Esophagus squamous epithelium (tissue), 5 donors: ENCODE measurements at places on chromosomes 12 and 14. TPM values are rescaled to one million over a fixed set of nuclear protein-coding genes. Genes with fewer than 3 reads are reported as not detected.

IAPP gene
- not detected for total RNA-seq

MYF6 gene
- total RNA-seq, result 0.19 TPM

DNA sequence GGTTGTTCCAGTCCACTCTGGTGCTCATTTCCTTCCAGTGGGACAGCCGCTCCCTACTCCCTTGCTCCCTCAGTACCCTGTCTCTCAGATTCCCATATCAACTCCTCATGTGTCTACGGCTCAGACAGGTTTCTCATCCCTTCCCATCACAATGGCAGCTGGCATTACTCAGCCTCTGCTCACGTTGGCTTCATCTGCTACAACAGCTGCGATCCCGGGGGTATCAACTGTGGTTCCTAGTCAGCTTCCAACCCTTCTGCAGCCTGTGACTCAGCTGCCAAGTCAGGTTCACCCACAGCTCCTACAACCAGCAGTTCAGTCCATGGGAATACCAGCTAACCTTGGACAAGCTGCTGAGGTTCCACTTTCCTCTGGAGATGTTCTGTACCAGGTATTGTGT is 69.9 kb downstream of the RAD52 start:
- H3K36me3 ChIP-seq, result peaks cover 100% of the 10 kb centered on the region
- H3K4me1 ChIP-seq, result no peaks in the 10 kb centered on the region
- H3K27me3 ChIP-seq, result no peaks in the 10 kb centered on the region
- DNase-seq, result no peak

DNA sequence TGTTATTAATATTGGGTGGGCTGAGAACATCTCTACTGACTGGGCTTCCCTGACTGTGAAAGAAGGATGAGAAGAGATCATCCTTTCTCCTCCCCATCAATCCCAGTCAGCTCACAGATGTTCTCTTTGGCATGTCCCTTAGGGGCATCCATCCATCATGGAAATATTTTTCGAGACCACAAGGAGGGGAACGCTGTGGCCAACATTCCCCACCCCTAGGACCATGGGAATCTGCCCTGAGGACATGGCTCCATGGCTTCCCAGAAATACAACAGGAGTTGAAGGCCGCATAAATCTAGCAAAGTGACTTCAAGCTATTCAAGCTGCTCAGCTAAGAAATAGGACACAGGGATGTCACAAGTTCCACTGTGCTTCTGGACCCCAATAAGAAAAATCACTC is 456.8 kb downstream of the MED13L start:
- H3K36me3 ChIP-seq, result no peaks in the 10 kb centered on the region
- no peaks in the 10 kb centered on the region for H3K4me1 ChIP-seq
- DNase-seq, result no peak
